ENCODE measurements at places on chromosomes 12 and 14. TPM values are rescaled to one million over a fixed set of nuclear protein-coding genes. Genes with fewer than 3 reads are reported as not detected.

PGAM5 gene
- total RNA-seq, result 50.2 TPM

WASHC3 gene
- total RNA-seq, result 20.9 TPM

DYNC1H1 gene
- total RNA-seq, result 1,268 TPM

CHURC1 gene
- total RNA-seq, result 91.8 TPM

TEX52 gene
- not detected for total RNA-seq

EFS gene
- total RNA-seq, result not detected

ORAI1 gene
- total RNA-seq, result 25.6 TPM

ASCL1 gene
- total RNA-seq, result not detected

PLEKHG7 gene
- total RNA-seq, result not detected

PRR4 gene
- total RNA-seq, result 7.1 TPM

SAMD15 gene
- 7.8 TPM for total RNA-seq

BEGAIN gene
- total RNA-seq, result not detected

IL22 gene
- total RNA-seq, result not detected
